HL-60 (cell line): ENCODE measurements at places on chromosomes 16 and 17.

DNA sequence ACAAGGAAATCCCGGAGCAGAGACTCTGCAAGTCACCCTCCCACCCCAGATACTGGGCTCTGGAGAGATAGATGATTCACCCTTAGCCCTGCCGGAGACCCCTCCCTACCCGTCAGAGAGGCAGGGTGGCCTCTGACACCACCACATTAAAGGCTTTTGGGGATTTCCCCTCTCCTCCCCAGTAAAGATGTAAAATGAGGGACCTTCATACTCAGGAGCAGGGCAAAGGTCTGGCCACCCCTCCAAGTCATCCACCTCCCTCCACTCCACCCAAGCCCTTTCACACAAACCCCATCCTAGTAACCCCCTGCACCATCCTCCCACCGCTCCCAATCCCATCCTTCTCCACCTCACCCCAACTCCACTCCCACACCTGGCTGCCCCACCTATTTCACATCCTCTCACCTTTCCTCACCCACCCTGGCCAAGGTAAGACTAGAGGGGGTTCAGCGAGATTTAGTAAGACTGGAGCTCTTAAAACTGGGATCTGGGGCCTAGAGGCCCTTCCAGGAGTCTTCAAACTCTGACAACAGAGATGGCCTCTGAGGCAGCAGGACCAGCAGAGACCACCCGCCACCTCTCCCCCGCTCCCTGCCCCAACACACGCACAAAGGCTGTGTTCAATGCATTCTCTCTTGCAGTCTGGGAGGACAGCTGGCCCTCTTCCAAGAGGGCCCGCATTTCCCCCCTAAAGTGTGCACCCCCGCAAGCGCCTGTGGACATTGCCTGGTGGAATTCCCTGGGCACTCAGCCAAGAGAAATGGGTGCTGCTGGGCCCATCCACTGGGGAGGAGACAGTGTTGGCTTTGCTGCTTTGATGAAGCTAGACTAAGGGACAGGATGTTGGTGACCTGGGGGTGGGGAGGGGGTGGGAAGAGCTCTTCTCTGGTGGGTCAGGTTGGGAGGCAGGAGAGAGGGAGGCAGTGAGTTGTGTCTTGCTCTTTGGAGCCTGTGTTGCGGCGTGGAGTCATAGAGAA lies 1.1 kb downstream of the ABAT start:
- no peak for DNase-seq

DNA sequence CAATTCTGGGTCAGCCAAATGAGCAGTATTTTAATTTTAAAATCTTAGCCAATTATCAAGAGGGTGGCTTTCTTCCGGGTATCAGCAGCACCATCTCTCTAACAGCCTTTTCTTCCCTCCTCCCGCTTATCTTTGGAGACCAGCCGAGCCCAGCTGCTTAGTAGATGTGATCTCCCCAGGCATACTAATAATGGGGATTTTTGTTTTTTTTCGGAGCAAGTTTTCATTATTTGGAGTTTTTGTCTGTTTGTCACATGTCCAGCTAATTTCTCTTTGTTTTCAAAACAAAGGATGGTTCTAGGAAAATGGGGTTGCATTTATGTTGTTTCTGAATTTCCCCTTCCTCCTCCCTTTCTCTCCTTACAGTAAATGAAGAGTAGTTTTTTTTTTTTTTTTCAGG lies 170.5 kb upstream of the MPHOSPH6 start:
- DNase-seq, result no peak

DNA sequence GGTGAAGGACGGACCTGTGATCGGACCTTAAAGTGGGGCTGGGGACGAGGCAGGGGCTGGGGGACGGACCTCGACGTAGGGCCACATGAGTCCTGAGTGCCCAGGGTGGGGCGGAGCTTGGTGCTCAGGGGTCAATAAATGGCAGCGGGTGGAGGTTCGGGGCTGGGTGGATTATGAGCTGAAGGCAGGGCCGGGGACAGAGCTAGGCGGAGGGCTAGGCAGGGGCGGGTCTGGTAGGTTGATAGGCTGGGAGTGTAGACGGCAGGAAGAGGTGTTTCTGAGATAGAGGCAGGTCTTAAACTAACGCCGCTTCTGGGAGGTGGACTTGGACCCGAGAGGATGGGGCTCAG lies 733 bp downstream of the CHRNB1 start:
- DNase-seq, result no peak

DNA sequence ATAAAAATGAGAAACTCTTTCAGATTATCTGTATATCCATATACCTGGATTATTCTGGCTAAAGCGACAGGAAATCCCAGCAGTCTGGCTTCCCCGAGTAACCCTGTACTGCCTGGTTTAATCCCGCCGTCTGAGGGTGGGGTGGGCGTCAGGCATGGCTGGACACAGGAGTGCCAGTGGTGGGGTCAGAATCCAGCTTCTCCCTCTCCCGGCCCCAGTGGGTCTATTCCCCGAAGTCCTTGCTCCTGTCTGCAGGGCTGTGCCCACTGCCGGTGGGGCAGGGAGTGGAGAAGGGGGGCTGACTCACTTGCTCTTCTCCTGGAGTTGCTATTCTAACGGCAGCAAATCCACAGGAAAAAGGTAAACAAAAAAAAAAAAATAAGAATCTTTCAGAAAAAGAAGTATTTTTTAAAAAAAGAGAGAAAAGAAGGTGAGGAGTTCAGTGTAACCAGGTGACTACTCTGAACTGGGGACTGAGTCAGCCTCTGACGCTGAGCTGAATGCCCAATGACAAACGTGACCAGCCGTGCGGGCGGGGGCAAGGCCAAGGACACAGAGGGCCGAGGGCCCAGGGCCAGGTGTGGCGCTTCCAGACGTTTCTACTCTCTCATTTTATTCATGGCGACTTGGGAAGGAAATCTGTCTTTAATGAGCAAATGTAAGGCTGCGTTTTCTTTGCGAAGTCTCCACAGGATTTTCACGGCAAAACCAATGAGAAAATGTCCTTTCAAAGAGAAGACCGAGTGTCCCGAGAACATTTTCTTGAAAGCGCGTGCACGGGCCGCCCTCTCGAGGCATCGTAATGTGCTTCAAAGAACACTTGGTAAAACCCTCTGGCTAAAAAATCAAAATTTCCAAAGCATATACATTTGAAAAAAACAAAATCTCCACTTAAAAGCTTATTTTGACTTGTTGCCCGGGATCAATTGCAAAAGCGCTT lies 20.2 kb downstream of the FOXF1 start:
- DNase-seq, result no peak

DNA sequence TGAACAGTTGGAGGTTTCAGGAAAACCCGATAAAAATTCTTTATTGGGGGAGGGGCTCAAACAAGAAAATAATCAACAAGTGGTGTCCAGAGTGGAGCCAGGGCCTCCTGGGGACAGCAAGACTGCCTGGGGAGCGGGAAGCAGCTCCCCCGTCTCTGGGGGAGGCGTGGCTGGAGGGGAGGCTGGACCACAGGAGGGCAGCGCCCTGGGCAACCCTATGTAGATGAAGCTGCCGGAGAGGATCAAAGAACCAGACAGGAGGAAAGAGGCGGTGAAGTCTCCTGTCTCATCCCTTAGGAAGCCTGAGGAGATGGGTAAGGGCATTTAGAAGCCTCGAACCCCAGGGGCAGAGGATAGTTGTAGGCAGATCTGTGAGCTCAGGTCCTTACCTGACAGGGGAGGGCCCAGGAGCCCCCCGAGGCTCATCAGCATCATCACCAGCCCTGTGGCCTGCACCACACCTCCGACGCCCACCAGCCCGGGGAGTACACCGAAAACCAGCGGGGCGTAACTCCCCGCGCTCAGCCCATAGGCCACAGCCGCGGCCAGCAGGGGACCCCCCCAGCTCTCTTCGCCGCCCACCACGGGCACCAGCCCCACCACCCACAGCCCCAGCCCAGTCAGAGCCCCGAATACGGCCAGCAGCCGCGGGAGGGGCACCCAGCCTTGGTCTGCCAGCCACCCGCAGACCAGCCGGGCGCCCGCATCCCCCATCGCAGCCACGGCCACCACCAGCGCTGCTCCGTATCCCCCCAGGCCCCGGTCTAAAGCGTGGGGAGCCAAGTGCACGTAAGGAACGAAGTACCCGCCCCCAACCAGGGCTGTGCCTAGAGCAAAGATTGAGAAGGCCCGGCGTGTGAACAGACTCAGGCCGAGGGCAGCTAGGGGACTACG lies 2.0 kb downstream of the SLC16A11 start:
- no peak for DNase-seq

DNA sequence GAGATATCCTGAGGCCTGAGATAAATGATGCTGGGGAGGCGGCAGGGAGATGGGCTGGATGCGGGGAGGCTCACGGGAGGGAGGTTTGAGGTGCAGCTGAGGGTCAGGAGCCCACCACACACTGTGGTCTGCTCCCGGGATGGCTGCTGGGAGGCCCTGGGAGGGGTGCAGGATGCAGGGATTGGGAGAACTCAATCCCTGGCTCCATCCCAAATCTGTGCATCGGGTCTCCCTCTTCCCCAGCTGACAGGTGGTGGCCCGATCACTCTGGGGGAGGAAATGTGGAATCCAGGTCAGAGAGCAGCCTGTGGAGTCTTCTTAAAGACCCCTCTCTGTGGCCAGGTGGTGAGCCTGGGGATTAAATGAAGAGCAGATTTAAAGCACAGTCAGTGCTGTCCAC lies 12.0 kb downstream of the PHB1 start:
- no peak for DNase-seq

DNA sequence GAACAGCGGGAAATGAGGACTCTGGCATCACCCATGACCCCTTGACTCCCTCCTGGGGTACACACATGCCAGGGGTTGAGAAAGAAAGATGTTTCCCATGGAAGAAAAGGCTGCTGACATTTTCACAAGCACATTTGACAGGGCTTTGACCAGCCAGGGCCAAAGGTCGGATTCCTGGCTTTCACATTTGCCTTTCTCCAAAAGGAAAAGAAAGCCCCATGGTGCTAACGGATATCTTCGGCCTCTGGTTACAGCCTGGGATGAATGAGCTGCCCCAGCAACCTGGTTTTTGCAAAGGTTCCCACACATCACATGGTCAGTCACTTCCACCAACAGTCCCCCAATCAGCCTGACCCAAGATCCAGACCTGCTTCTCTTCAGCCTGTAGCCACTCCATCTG lies 478.2 kb upstream of the CDH11 start:
- no peak for DNase-seq

DNA sequence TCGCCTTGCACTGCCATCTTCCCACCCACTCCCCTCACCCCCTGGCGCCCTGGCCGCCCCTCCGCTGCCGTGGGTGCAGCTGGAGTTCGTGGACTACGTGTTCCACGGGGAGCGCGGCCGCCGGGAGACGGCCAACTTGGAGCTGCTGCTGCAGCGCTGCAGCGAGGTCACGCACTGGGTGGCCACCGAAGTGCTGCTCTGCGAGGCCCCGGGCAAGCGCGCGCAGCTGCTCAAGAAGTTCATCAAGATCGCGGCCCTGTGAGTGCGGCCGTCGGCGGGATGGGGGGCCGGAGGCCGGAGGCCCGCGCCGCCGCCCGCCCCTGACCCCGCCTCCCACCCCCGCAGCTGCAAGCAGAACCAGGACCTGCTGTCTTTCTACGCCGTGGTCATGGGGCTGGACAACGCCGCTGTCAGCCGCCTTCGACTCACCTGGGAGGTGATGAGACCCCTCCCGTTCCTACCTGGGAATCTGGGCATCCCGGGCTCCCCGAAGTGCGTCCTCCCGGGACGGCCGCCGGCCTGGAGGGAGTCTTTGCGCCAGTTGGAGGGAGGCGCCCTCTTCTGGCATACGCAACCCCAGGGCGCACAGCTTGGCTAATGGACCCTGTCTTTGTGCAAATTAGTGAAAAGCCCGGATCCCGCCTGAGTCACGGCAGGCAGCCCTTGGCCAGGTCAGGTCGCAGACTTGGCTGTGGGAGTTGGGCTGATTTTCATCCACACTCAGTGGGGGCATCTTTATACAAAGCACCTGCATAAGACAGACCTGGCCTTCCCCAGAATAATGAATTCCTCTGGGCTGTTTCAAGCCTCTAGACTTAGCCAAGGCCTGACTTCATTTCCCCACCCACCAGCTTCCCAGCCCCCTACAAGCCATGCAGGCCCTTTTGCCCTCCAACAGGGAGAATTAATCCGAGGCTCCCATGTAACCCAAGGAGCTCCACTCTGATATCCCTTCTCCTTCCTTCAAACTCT lies 14.3 kb downstream of the RAPGEFL1 start:
- no peak for DNase-seq

GRCh38 chr16:81716478-81717225 lies 62.4 kb upstream of the PLCG2 start:
- DNase-seq, result no peak

DNA sequence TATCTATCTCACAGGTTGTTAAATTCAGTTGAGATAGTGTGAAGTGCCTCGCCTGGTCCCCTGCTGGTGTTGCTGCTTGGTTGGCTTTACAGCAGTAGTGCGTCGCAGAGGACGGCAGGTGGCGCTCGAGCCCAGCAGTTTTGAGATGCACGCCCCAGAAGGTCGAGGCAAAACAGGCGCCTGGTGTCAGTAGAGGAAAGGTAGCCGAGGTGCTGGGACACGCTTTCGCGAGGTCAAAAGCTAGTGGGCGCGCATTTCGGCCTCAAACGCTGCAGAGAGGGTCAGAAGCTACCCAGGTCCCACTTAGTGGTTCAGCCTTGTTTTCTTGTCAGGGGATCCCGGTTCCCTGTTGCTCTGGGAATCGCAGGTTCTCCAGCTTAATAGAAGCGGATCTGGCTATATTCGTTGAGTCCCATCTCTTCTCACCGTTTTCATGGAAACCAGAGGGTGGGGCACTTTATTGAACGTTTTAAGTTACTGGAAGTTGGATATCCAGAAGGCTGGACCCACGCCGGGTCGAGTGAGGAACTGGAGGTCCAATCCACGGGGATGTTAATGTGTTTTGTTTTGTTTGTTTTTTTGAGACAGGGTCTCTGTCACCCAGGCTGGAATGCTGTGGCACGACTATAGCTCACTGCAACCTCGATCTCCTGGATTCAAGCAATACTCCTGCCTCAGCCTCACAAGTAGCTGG lies 10.3 kb upstream of the ZFP90 start:
- DNase-seq, result peak; percentile 65

GRCh38 chr16:73996624-73997339 lies 299.8 kb upstream of the PSMD7 start:
- DNase-seq, result no peak

- DNase-seq, result no peak
Measured at GRCh38 chr17:82912484-82913089, 72.8 kb upstream of the ZNF750 start.

DNA sequence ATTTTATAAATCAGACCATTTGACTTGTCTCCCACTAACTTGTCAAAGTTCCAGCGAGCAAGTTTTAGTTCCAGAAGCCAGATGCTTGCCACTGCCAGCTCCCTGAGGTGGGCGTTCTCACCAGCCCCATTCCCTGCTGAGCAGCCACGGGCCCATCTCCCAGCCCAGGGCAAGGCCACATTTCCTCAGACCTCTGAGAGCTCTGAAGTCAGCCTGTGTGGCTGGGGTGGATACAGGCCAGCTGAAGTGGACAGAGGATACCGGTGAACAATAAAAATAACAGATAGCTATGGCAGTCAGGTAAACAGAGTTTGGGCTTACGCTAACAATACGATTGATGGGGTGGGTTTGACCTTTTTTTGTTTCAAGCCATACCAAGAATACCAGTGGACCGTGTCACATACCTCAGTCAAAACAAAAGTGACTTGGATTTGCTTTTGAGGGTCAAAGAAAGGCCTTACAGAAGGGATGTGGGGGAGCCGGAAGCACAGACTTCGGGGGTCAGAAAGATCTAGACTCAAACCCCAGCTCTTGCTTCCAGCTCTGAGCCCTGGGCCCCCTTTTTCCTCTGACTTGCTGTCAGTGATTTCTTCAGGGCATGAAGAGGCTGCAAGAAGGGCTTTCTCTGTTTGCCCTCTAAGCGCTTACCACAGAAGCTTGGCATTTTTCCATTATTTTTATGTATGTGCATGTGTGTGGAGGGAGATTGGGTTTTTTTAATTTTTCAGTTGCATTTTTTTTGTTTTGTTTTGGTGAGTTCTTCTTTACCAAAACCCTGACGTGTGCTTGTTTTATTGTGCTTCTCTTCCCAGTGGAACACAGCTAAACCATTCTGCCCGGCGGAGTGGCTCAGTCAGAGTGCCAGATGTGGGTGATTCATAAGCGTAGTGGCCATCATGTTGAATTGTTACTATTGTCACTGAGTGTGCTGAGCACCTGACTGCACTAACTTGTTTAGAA lies 109.9 kb downstream of the GNAO1 start:
- DNase-seq, result no peak
